ENCODE measurements at places on chromosomes 16 and 17.

DNA sequence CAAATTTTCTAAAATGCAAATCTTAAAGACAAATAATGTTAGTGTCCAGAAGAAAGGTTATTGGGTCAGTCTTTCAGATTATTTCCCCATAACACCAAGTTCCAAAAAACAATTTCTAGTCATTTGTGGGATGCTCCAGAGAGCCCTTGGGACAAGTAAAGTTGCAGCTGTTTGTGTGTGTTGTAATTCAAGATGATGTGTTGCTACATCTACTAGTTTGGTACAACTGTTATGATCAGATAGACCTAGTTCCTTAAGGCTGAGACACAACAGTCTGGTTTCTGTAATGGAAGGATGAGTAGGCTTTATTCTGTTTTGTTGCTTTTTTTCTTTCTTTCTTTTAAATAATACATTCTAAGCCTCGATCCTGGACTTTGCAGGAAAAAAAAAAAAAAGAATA lies 41.9 kb downstream of the PIGL start:
- peak; percentile 40 for DNase-seq

- no peak for DNase-seq
These were observed 34.3 kb downstream of the ASPA start for GRCh38 chr17:3510090-3510489.

DNA sequence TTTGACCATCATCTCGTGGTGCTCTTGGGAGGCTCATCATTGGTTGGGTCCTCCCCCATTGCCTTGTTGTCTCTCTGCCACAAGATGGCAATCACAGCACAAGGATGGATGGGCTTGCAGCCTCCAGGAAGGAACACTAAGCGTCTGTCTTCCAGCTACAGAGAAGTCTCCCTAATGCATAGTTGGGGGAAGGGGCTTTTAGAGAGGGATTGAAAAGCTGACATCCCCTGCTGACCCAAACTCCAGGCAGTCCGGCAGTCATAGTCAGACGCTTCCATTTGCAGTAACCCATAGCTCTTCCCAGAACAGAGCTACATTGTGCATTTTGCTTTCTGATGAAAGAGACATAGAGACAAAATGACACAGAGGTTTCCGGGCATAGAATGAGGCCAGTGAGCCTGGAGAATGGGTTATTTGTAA lies 111.4 kb downstream of the UTP18 start:
- DNase-seq = peak; percentile 87

DNA sequence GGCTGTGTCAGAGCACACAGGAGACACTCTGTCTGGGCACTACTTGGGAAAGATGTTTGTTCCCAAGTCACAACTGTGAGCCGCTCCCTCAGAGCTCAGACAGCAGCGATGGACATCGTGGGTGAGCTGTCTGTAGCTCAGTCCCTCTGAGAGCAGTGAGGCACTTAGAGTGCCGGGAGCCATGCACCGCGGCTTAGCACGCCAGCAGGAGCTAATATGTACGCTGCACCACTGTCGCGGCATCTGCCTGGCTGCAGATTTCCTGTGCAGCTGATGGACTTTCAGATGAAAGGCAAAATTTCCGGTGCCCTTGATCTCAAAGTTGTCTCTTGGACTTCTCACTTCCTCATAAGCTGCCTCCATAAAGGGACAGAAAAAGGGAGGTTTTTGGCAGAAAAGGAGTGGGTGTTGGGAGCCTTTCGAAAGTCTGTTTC lies 92.8 kb upstream of the ZNF469 start:
- peak; percentile 58 for DNase-seq

GRCh38 chr16:55856950-55857349 lies 18.2 kb downstream of the CES5A start:
- DNase-seq = no peak

- DNase-seq = no peak
These were observed at the start of gene TNS4 for GRCh38 chr17:40501499-40501911. Gene TNS4, minus strand, starts transcription at chr17:40501623. Its CDS starts 5,198 bp downstream, at chr17:40496425.

GRCh38 chr17:81700353-81701287 lies 2.5 kb upstream of the MRPL12 start:
- no peak for DNase-seq

DNA sequence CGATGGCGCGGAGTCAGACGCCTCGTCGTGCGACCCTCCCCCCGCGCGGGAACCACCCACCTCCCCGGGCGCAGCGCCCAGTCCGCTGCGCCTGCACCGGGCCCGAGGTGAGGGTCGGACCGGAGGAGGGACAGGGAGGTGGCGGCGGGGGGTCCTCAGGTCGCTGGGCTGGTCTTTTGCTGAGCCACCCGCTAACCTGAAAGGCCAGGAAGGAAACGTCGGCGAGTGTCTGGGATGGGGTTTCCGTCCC lies 4.9 kb downstream of the TBX2 start:
- DNase-seq = no peak

DNA sequence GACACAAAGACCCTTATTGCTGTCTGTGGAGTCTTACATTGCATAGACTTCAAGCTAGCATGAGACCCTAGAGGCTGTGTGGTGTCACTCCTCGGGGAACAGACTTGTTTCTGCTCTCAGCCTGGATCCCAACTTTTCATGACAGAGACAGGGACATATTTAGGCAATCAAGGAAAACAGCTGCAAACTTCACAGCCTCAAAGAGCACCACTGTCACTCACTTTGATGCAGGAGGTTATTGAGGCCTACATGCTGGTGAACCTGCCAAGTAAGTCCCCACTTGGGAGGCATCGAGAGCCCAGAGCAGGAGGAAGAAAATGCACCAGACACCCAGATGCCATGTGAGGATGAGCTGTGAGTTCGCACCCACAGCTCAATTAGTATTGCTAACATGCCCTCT lies 10.3 kb downstream of the CBLN1 start:
- no peak for DNase-seq

GRCh38 chr16:8194794-8195193 lies 395.5 kb downstream of the TMEM114 start:
- DNase-seq = no peak
